ENCODE measurements at places on chromosomes 3 and 15. TPM values are rescaled to one million over a fixed set of nuclear protein-coding genes. Genes with fewer than 3 reads are reported as not detected.

- DNase-seq, result no peak
These were observed at the start of gene SEMA5B for GRCh38 chr3:123027292-123028232. SEMA5B (minus strand) TSS chr3:123027763; CDS start chr3:122961263, 66,500 bp downstream.

GRCh38 chr3:62954580-62954979, 79.4 kb upstream of the CADPS start:
- DNase-seq, result no peak

GRCh38 chr3:119976214-119976613, 118.0 kb downstream of the GSK3B start:
- no peak for DNase-seq

DNA sequence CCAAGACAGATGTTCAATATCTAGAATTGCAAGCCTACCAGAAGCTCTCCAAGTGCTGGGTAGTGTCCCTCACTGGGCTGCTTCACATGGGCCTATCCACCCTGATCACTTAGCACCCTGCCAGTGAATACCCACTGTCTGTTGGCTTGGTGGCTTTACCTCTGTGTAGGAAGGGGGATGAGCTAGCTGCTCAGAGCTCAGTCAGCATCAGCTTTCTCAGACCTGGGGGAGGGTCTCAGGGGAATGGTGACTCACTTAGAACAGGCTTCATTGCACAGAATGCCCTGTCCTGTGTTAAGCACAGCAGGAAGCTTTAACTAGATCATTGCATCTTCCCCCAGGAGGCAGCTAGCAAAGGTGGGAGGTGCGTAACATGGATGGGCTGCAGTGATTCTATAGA, 209.8 kb downstream of the PDCD6IP start:
- no peak for DNase-seq

DNA sequence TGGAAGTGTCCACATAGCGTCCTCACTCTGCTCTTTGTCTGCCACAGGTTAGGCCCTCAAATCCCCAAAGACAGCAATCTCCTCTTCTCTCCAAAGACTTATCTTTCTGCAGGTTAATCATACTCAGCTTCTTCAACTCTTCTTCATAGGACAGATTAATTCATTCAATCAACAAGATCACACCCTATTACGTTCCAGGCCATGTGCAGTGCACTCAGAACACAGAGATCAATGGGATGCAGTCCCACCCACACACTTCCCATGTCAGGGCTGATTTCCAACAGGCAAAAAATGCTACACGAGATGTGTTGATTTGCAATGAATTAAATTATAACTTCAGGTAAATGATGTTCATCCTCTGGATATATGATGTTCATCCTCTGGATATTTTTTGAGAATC, 33.5 kb upstream of the ZNF639 start:
- no peak for DNase-seq

GRCh38 chr3:121232309-121233225, 313.2 kb downstream of the POLQ start:
- DNase-seq, result no peak

DNA sequence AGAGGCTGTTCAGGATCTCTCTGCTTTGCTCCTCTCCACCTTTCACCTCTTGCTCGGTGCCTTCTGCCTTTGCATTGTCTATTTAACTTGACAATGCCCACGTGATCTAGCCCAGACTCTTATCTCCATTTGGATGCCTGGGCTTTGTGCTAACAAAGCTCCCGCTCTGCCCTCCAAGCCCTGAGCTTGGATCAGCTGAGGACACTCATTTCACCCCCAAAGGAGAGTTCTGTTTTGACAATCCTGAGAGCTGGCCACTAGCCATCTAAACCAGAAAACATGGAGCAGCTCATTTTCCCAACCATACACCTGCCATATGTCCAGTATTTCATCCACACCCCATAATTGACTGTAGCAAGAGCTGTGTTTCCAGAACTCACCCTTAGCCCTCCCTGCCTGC, 12.8 kb downstream of the GPR176 start:
- no peak for DNase-seq

DNA sequence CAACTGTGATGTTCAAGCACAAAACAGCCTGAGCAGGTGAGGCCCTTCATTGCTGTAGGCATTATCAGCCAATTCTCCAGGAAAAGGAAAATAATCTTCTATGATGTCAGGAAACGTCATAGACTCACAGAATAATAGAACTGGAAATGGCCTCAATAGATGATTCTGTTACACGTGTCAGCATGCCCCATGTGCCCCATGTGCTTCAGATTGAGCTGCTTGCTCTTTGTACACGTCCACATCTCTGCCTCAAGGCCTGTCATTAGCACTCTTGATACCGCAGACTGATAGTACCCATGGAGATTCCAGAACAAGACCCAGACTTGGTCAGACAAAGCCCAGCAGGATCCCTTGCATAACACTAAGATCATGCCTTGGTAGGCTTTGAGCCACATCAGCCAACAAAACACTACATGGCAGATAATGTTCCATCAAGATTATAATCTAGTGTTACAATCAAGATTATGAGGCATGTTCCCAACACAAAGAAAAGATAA, 95.9 kb downstream of the MEIS2 start:
- DNase-seq, result no peak

DNA sequence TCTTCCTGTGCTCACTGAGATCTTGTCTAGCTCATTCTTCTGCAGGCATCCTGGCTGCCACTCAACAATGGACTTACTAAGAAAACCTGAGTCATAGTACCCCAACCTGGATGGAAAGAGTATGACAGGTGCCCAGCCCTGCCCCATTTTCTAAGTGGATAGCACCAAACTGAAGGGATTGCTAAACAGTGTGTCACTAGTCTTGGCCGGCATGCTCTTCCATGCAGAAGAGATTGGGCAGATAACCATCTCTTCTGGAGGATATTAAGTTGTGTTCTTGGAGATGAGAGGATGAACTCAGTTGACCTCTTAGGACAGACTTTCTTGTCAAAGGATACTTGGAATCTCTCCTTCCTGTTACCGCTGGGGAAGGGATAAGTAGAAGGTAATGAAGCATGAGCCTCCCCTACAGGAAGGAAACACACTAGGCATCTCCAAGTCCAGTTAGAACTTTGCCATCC, 797.5 kb downstream of the AGBL1 start:
- no peak for DNase-seq

DNA sequence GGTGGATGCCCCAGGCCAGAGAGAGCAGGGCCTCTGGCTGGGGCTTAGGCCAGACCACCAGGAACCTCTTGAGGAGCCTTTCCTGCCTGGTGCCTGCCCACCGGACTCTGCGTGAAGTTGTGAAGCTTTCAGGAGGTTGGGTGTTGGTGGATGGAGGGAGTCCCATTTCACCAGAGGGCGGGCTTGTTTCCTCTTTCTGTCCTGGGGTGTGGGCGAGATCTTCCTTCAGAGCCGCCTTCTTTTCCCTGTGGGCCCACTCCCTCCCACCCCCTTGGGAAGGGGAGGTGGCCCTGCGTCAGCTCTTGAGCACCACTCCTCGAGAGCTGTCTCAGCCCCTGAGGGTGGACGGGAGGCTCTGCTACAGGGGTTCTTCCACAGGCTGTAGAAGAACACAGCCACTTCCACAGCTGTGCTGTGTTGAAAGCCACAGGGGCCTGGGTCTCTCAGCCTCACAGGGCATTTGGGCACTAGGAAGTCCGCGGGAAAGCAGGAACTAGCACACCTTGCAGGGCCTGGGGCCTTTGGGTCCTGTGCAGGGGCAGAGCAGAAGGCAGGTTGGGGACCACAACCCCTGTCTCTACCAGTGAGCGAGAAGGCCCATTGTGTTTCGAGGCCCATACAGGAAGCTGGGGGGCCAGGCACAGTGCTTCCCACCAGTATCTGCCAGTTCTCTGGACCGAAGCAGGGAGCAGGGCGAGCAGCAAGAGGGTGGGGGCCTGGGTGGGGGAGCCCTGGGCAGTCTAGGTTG, 2.1 kb downstream of the AMIGO3 start:
- no peak for DNase-seq

GRCh38 chr15:67076147-67076843, 10.9 kb downstream of the SMAD3 start:
- no peak for DNase-seq

- no peak for DNase-seq
These were observed 73.6 kb downstream of the ADCY5 start for GRCh38 chr3:123375014-123375940.

GRCh38 chr3:195551381-195551978, 8.4 kb upstream of the PPP1R2 start:
- DNase-seq, result no peak

DNA sequence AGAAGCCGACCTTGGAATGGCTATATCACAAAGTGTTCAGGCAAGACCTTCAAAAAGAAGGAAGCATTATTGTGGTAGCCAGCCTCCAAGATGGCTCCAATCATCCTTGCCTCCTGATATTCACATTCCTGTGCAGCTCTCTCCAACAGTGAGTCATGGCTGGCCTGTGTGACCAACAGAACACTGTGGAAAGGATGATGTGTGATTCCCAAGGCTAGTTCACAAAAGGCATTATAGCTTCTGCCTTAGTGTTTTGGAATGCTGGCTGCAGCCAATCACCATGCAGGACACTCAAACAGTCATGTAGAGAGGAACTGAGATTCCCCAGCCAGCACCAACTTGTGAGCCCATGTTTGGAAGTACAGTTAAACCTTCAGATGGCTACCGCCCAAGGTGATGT, 102.6 kb downstream of the EFL1 start:
- no peak for DNase-seq

DNA sequence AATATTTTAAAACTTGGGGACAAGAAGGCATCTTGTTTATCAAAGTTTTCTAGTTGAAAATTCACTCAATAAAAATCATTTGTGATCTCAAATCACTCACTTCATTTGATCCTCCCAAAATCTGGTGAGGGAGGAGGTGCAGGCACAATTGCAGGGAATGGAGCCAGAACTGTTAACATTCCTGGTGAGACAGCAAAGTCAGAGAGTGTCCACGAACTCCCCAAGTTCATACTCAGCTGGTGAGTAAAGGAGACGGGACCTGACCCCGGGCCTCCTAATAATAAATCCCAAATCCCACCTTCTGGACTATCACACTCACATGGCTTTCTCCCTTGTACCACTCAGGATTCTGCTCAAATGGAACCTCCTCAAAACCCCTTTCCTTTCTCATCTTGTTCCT, 252.3 kb upstream of the LRTM1 start:
- DNase-seq, result no peak

- DNase-seq, result no peak
These were observed 225.2 kb upstream of the TPRG1 start for GRCh38 chr3:188946351-188947240.

GRCh38 chr3:134357914-134358811, 16.1 kb downstream of the AMOTL2 start:
- no peak for DNase-seq

GRCh38 chr3:143428294-143428693, 308.7 kb downstream of the CHST2 start:
- DNase-seq, result no peak

DNA sequence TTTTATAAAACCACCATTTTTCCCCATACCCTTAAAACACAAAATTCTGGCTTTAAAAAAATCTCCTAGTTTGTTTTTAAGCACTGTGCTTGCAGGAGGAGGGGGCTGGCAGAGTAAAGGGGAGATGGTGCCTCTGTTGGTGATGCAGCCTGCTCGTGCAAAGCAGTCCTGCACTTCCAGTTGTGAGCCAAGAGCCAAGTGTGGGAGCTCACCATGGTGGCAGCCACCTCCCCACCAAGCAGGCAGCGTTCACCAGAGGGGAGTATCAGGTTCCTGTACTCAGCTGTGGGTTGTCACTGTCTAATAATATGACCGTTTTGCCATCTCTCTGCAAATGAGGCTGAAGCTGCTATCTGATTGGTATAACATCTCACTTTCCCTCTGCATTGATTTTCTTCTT, 164.8 kb downstream of the SYNPR start:
- DNase-seq, result no peak

- DNase-seq, result no peak
These were observed 37.6 kb upstream of the TRIM71 start for GRCh38 chr3:32780071-32780734.

GRCh38 chr15:56794165-56794552, 60.9 kb upstream of the ZNF280D start:
- DNase-seq, result no peak

DNA sequence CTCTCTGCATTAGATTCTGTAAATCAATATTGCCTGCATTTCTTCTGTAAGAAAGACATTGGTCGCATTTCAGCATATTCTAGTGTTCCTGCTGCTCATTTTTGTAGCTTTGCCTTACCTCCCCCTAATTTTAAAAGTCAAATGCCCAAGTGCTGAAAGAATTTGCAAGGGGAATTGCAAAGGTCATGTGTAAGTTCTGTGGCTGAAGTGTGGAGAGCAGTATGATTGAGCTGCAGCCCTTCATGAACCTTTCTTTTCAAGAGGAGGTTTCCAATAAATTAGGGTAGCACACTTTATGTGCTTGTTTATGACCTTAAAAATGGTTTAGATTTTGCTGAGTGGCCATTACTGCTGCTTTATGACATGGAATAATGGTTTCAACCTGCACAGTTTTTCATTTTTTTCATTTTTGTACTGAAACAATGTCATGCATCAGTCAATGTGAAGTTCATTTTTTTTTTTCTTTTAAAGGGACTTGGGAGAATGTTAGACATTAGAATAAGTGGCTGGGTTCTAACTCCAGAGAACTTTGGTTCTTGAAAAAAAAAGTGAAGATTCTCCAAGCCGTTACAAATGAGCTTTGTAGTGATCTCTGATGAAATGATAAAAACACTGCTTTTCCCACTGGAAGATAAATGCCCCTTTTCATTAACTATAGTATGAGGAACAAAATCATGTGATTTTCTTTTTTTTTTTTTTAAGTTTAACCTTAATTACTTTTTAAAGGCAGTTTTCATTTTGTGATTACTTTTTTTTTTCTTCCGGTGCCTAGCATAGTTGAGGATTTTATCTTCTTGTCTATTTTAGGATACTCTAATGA, 99.6 kb downstream of the MITF start:
- no peak for DNase-seq

DNA sequence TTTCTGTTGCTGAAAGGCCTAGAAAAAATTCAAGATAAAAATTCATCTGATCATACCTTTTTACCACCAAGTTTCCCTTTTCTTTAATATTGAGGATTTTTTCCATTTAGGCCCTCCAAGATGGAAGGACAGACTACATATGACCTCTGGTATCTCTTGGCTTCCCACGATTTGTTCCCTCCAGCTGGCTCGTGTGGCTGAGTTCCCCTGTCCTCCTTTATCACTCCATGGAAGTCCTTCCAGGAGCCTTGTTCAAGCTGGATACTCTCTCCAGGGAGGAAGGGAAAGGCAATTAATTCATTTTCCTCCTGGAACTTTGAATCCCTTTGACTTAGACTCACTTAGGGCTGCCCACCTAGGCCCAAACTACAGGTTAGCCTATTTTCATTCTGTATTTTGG, 110.6 kb downstream of the CFAP44 start:
- DNase-seq, result no peak

GRCh38 chr15:51658664-51659063, 22.6 kb upstream of the SCG3 start:
- no peak for DNase-seq

The CPNE9 gene
- not detected for total RNA-seq

The ROBO2 gene
- total RNA-seq, result 7.0 TPM

The MRAS gene
- 3.3 TPM for total RNA-seq

The DNAH1 gene
- total RNA-seq, result 1.6 TPM

The TMEM266 gene
- total RNA-seq, result 0.19 TPM

The SPATA12 gene
- total RNA-seq, result not detected

The DPPA2 gene
- total RNA-seq, result not detected

The RAD51 gene
- total RNA-seq, result 6.9 TPM

The MST1 gene
- 2.3 TPM for total RNA-seq

The UTS2B gene
- not detected for total RNA-seq

The MAGEL2 gene
- 0.19 TPM for total RNA-seq

The ADGRG7 gene
- not detected for total RNA-seq

The COL6A5 gene
- 0.15 TPM for total RNA-seq

The PTX3 gene
- 0.57 TPM for total RNA-seq

The TRPM1 gene
- total RNA-seq, result not detected

The TRAIP gene
- total RNA-seq, result 4.5 TPM
